ENCODE measurements at places on chromosomes 12 and 14.
A peak's percentile ranks its signal among the peaks of the same experiment; 100 is the strongest.

DNA sequence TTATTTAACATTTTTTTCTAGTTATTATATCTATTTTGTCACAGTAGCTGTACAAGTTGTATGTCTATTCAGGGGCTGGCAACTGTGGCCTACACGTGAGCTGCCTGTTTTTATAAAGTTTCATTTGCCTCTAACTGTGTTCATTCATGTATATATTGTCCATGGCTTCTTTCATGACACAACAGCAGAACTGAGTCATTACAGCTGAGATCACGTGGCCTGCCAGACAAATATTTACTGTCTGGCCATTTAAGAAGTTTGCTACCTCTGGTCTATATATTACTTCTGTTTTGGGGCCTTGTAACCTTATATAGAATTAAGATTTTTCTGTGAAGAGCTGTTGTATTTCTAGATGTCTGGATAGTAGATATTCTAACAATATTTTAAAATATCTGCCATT is 37.9 kb downstream of the KIAA0586 start:
- H3K27me3 ChIP-seq: no peaks in the 10 kb centered on the region
- H3K27ac ChIP-seq: no peak overlapping the region
- H3K4me1 ChIP-seq: no peaks in the 10 kb centered on the region
- DNase-seq: no peak
- H3K36me3 ChIP-seq: peaks cover 49% of the 10 kb centered on the region
- H3K4me3 ChIP-seq: no peak overlapping the region

- H3K4me3 ChIP-seq: no peak overlapping the region
- H3K27ac ChIP-seq: no peak overlapping the region
- no peaks in the 10 kb centered on the region for H3K27me3 ChIP-seq
- H3K36me3 ChIP-seq: no peaks in the 10 kb centered on the region
These were observed 246.8 kb upstream of the SFSWAP start for GRCh38 chr12:131464081-131464480.

- H3K4me1 ChIP-seq: no peaks in the 10 kb centered on the region
- no peak overlapping the region for H3K27ac ChIP-seq
- no peak for DNase-seq
- H3K4me3 ChIP-seq: no peak overlapping the region
- H3K36me3 ChIP-seq: no peaks in the 10 kb centered on the region
- H3K27me3 ChIP-seq: peaks cover 4% of the 10 kb centered on the region
These were observed 114.9 kb downstream of the PIWIL1 start for GRCh38 chr12:130452546-130452945.

DNA sequence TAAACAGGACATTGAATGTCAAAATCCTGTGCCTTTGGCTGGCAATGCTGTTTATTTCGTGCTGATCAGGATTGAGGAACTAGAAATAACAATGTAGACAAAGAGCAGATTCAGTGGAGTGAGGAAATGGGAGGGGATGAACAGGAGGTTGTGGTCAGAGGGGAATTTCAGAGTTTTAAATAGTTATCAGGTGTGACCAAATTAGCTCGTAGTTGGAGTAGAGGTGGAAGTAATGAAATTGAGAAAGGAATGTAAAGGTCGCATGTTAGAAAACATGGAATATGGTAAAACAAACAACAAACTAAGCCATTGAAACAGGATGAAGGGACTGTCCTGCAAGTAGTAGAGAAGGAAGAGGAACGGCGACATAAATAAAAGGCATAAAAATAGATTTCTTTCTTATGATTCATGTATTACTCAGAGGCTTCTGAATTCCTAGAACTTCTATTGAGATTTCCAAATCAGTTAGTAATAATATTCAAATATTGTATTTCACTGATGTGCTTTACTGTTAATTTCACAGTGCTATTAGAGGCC is 9.5 kb upstream of the SAV1 start:
- peak; percentile 60 for DNase-seq
- H3K27me3 ChIP-seq: no peaks in the 10 kb centered on the region
- H3K27ac ChIP-seq: peak overlapping the region; percentile 5
- H3K4me1 ChIP-seq: peaks cover 15% of the 10 kb centered on the region
- no peaks in the 10 kb centered on the region for H3K36me3 ChIP-seq
- H3K4me3 ChIP-seq: peak overlapping the region; percentile 37

DNA sequence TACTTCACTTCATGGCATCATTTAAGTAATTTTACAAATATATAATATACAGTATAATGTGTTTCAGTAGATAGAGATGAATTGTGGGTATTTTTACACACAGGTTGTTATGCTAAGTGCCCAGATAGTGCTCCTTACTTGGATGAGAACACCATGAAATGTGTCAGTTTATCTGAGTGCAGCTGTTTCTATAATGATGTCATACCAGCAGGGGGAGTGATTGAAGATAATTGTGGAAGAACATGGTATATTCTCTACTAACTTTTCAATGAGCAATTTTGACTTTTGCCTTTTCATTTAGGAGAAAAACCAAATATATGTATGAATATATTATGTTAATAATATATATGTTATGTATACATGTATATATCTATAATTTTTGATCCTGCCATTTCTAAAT is 221.6 kb downstream of the LRRK2 start:
- no peaks in the 10 kb centered on the region for H3K27me3 ChIP-seq
- no peak overlapping the region for H3K27ac ChIP-seq
- H3K4me1 ChIP-seq: no peaks in the 10 kb centered on the region
- peak; percentile 31 for DNase-seq
- H3K4me3 ChIP-seq: no peak overlapping the region

GRCh38 chr12:54221402-54221984 is 32.7 kb upstream of the SMUG1 start:
- H3K4me3 ChIP-seq: no peak overlapping the region
- peak; percentile 61 for DNase-seq
- H3K4me1 ChIP-seq: peaks cover 18% of the 10 kb centered on the region

GRCh38 chr14:54475911-54476310 is 12.9 kb downstream of the GMFB start:
- H3K27ac ChIP-seq: no peak overlapping the region
- DNase-seq: no peak
- H3K27me3 ChIP-seq: no peaks in the 10 kb centered on the region
- peaks cover 2% of the 10 kb centered on the region for H3K4me1 ChIP-seq

- no peak overlapping the region for H3K27ac ChIP-seq
- DNase-seq: peak; percentile 59
- peaks cover 12% of the 10 kb centered on the region for H3K36me3 ChIP-seq
- no peak overlapping the region for H3K4me3 ChIP-seq
These were observed 4.3 kb downstream of the COQ10A start for GRCh38 chr12:56271031-56271430.

- H3K36me3 ChIP-seq: no peaks in the 10 kb centered on the region
- no peak for DNase-seq
- H3K4me3 ChIP-seq: no peak overlapping the region
- H3K27me3 ChIP-seq: no peaks in the 10 kb centered on the region
- no peak overlapping the region for H3K27ac ChIP-seq
These were observed 204.3 kb upstream of the EEA1 start for GRCh38 chr12:93133361-93133760.

DNA sequence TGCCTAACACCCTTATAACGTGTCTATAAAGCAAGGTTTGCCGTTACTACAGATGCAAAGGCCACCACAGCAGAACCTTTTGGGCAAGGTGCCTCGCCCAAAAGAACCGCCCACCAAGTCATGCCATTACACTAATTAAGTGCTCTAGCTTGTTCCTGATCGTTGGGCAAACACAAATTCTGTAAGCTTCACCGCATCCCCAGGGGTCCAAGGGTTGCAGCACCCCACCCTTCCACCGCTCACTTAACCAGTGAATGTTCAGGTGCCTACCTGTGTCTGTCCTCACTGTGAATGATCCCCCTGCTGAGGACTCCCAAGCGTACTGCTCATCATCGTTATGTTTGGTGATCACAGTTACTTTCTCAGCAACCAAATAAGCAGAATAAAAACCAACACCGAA is 1.4 kb downstream of the HSP90AA1 start:
- no peak overlapping the region for H3K4me3 ChIP-seq
- peaks cover 22% of the 10 kb centered on the region for H3K36me3 ChIP-seq
- H3K27me3 ChIP-seq: no peaks in the 10 kb centered on the region
- no peak for DNase-seq
- no peak overlapping the region for H3K27ac ChIP-seq
- H3K4me1 ChIP-seq: peaks cover 50% of the 10 kb centered on the region

DNA sequence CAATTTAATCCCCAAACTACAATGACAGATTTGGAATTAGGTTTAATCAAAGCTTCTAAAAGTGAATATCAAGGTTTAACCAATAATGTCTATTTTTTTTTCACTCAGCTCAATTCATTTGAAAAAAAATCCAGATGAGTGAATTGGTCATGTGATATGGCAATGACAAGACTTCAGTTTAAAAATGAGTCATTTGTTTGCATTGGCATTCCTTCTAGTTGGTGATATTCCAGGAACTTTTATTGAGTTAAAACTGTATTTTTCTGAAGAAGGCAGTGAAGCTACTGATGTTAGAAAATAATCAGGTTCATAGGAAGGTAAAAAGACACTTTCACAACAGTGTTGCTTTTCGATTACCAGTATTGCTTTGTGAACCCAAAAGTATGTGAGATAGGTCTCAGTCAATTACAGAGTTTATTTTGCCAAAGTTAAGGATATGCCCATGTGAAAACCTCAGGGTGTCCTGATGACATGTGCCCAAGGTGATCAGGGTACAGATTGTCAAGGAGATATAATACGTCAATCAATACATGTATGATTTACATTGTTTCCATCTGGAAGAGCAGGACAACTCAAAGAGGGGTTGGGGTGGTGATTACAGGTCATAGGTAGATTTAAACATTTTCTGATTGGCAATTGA is 1214.9 kb downstream of the GALC start:
- H3K4me3 ChIP-seq: no peak overlapping the region
- H3K4me1 ChIP-seq: no peaks in the 10 kb centered on the region
- H3K36me3 ChIP-seq: no peaks in the 10 kb centered on the region
- H3K27ac ChIP-seq: no peak overlapping the region
- no peak for DNase-seq

DNA sequence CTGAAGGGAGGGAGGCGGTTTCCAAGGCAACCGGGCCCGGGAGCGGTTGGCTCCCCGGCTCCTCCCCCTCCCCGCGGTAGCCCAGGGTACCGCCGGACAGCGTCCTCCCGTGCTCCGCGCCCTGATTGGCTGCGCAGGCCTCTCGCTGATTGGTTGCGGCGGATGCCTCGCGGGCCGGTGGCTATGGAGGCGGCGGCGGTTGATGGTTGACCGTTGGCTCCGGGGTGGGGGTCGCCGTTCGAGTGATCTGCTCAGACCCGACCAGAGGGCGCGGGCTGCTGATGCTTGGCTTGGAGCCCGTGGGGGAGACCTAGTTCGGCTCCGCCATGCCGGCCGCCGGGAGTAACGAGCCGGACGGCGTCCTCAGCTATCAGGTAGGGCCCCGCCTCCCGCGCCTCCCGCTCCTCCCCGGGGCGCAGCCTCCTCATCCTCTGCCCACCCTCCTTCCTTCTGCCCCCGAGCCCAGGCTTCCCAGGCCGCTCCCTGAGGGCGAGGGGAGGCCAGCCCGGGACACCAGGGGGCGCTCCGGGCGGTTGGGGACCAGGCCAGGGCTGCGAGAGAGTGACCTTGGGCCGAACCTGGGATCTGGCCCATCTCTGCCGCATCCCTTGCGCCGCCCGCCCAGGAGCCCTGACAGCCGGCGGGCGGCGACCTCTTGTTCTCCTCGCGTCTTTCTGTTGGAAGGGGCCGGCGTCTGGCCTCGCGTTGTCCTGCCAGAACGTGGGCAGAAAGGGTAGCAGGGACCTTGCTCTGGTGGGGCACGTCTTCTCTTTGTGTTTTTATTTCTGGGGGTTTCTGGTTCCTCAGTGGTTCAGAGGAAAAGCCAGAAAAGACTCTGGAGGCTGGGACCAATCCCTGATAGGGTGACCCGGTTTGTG is at the start of gene SLC4A8:
SLC4A8 (plus strand) TSS at position 170 of the 878 bp plus-strand sequence; CDS start at position 327, 157 bp downstream.
- H3K27ac ChIP-seq: no peak within 1 kb of the TSS
- peaks cover 9% of the 10 kb centered on the region for H3K4me1 ChIP-seq
- DNase-seq: peak; percentile 91
- H3K36me3 ChIP-seq: no peaks in the 10 kb centered on the region
- no peaks in the 10 kb centered on the region for H3K27me3 ChIP-seq

GRCh38 chr12:91722072-91722471 is 423.6 kb downstream of the BTG1 start:
- no peak overlapping the region for H3K4me3 ChIP-seq
- DNase-seq: no peak
- no peaks in the 10 kb centered on the region for H3K4me1 ChIP-seq
- no peaks in the 10 kb centered on the region for H3K27me3 ChIP-seq

DNA sequence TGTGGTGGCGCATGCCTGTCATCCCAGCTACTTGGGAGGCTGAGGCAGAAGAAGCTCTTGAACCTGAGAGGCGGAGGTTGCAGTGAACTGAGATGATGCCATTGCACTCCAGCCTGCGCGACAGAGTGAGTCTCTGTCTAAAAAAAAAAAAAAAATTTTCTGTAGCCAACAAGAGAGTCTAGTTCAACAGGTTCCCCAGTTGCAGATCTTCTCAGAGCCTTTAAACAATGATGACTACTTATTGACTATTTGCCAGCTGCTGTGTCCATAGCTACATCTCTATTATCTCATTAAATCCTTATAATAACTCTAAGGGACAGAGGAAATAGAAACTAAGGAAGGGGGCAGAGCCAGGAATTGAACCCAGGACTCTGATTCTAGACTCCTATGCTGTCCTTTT is 15.2 kb upstream of the MYL2 start:
- no peaks in the 10 kb centered on the region for H3K36me3 ChIP-seq
- DNase-seq: no peak
- peaks cover 6% of the 10 kb centered on the region for H3K27me3 ChIP-seq
- H3K27ac ChIP-seq: no peak overlapping the region
- no peaks in the 10 kb centered on the region for H3K4me1 ChIP-seq
- H3K4me3 ChIP-seq: no peak overlapping the region

- DNase-seq: no peak
- H3K27ac ChIP-seq: no peak overlapping the region
- H3K4me3 ChIP-seq: no peak overlapping the region
- H3K27me3 ChIP-seq: no peaks in the 10 kb centered on the region
- H3K4me1 ChIP-seq: no peaks in the 10 kb centered on the region
- H3K36me3 ChIP-seq: no peaks in the 10 kb centered on the region
These were observed 5.6 kb downstream of the RDH16 start for GRCh38 chr12:56951582-56952339.

DNA sequence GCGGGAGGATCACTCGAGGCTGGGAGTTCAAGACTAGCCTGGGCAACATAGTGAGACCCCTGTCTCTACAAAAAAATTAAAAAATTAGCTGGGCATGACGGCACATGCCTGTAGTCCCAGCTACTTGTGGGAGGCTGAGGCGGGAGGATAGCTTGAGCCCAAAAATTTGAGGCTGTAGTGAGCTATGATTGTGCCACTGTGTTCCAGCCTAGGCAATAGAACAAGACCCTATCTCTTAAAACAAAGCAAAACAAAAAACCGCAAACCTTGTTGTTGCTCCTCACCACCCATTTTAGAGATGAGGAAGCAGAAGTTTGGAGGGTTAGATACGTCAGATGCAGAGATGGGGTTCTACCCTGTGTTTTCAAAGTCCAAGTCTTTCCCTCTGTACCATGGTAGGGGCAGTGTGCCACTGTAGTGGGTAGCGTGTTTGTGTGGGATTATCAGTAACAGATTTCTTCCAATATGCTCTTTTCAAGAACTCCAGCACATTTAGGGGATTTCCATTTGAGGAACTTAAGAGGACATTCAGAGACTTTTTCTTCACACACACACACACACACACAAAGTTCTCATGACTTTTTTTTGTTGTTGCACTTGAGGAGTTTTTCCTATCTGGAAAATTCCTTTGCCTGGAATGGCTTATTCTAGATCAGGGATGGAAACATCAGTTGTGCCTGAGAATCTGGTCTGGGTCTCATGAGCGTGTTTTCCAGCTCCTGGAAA is 186.5 kb downstream of the CHST11 start:
- peak overlapping the region; percentile 28 for H3K27ac ChIP-seq
- H3K36me3 ChIP-seq: peaks cover 7% of the 10 kb centered on the region
- H3K4me1 ChIP-seq: peaks cover 35% of the 10 kb centered on the region
- peak; percentile 27 for DNase-seq

Measured in common myeloid progenitor, CD34-positive (primary cell).